HCEC 1CT (cell line): ENCODE measurements at places on chromosomes 13 and 19.

DNA sequence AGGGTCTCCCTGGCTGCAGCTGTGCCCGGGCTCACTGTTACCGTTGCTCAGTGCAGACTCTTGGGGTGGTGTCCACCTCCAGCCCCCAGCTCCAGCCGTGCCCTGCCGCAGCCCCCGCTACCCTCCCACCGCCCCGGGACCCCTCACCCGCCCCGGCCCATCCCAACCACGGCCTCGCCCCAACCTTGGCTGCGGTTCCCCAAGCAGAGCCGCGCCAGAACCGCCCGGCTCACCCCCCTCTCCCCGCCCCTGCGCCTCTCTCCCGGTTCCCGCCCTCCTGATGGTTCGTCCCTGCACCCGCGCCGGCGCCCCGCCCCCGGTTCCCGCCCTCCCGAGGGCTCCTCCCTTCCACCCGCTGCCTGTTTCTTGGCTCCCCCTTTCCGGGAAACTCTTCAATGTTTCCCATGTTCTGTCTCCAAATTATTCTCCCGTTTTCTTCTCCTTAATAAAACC lies 40.3 kb downstream of the ANKRD10 start:
- DNase-seq: peak; percentile 67

DNA sequence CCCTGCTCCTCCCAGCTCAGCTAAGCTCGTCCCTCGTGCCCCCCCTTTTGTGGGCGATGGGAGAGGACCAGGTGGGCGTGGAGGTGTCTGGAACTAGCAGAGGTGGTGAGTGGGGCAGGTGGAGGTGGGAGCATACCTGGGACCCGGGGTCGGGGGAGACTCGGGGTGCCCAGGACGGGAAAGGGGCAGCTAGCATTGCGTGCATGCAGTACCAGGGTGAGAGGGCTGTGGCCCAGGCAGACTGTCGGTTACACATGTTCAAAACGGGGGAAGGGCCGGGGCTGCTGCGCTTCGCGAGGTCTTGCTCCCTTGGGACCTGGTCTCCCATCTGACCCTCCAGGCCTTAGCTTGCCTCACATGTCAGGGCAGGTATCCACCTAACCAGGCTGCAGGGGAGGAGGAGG lies 9.1 kb downstream of the TLE5 start:
- no peak for DNase-seq

DNA sequence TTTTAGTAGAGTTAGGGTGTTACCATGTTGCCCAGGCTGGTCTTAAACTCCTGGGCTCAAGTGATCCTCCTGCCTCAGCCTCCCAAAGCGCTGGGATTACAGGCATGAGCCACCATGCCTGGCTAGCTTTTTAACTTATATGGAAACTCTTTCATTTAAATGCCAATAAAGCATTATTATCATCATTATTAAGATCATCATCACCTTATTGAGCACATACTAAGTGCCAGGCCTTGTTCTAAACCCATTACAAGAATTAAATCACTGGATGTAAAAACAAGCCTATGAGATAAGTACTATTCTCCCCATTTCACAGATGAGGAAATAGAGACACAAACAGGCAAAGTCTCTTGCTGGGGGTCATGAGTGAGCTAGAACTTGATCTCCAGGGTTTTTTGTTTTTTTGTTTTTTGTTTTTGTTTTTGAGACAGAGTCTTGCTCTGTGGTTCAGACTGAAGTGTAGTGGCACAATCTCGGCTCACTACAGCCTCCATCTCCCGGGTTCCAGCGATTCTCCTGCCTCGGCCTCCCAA lies 1.3 kb downstream of the GMFG start:
- DNase-seq: no peak

GRCh38 chr13:75395066-75395465 lies 86.9 kb downstream of the TBC1D4 start:
- no peak for DNase-seq

DNA sequence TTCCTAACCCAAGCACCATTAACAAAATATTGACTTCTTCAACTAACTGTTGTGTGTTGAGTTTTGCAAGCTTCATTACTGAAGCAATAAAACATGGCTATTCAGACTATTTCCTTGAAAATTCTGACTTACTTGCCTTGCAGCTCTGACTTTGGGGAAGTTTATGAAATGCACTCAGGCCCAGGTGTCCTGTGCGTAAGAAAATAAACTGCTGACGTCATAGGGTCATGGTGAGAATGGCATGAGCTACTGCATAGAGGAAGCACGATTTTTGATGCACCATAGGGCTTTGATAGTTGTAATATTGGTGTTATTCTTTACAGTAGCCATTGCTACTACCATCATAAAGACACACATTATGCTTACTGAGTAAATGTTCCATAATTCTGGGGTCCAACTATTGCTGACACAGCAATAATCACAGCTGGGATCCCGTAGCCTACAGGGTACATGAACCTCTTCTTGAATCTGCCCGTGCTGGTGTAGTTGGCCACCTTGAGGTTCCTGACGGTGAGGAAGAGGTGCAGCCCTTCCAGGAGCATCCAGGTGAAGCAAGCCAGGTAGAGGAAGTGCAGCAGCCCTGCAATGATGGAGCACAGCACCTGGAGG lies 57.9 kb downstream of the MBD3L2B start:
- no peak for DNase-seq

- DNase-seq: no peak
Measured at GRCh38 chr13:109415057-109415456, 371.3 kb downstream of the IRS2 start.

DNA sequence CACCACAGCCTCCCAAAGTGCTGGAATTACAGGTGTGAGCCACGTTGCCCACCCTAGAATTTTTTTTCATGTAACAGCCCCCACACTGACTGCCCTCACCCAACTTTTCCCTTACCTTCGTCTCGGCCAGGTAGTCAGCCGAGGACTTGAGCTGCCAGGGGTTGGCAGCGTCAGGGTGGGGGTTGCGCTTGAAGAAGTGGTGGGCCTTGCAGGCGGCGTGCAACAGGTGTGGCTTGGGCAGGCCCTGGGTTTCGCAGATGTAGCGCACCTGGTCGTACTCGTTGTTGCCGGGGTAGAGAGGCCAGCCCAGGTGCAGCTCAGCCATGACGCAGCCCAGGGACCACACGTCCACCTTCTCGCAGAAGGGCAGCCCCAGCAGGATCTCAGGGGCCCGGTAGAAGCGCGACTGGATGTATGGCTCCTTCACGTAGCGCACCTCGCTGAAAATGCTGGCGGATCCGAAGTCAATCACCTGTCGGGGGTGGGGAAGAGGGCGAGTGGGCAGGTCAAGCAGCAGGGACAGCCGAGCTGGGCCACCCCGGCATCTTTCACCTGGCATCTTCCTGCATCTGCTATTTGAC lies 6.2 kb downstream of the HIPK4 start:
- DNase-seq: no peak

DNA sequence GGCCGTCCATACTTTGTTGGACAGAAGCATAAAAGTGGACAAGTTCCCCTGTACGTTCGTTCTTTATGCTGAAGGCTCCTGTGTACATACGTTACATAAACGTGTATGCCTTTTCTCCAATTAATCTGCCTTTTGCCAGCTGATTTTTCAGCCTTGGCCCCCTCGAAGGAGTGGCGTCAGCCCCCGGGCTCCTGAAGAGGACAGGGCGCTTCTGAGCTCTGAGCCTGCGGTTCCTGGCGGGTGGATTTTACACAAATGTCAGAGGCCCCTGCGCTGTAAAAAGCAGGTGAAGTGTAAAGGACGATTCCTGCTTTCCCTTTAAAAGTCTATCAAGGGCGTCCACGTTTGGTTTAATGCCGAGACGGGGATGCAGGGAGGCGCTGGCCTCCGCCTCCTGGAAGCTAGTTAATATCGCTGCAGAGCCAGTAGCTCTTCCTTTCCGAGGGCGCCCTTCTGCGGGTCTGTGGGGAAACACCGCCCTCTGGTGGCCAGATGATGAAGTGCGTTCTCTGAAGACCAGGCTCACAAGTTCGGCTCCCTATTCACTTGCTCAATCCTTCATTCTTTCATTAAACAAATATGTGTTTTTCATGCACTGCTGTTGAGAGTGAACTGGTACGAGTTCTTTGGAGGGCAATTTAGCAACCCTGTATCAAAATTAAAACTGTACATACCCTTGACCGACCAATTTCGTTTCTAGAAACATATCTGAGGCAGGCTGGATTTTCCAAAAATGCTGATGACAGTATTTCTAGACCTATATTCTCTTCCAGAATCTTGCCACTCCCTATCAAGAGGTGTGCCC lies 62.0 kb downstream of the GPR12 start:
- peak; percentile 78 for DNase-seq

DNA sequence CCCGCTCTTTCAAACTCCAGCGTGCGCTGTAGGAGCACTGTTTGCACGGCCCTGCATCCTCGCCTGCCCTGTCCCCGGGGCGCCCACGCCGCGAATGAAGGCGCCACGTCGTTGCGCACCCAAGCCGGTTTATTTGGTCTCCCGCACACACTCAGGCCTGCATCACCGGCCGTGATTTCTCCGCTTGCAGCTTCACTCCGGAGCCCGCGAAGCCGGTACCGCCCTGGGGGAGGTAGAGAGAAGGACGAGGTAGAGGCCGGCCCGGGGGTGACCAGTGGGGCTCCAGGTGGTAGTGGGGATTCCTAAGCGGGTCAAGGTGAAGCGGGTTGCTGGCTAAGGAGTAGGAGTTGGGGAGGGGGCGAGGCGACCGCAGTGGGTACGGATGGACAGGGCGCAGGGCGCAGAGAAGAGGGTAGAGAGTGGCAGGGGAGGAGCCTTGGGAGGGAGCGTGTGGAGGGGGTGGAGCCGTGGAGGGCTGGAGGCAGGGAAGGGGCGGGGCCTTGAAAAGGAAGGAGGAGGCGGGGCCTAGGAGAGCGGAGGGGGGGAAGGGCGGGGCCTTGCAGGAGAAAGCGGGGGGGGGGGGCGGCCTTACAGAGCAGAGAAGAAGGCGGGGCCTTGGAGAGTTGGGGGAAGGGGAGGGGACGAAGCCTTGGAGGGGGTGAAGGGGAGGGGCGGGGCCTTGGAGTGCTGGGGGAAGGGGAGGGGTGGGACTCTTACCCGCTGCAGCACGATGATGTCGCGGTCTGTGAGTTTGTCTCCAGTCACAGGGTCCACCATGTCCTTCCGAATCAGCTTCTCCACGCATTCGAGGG lies 24.6 kb downstream of the NOSIP start:
- DNase-seq: no peak

DNA sequence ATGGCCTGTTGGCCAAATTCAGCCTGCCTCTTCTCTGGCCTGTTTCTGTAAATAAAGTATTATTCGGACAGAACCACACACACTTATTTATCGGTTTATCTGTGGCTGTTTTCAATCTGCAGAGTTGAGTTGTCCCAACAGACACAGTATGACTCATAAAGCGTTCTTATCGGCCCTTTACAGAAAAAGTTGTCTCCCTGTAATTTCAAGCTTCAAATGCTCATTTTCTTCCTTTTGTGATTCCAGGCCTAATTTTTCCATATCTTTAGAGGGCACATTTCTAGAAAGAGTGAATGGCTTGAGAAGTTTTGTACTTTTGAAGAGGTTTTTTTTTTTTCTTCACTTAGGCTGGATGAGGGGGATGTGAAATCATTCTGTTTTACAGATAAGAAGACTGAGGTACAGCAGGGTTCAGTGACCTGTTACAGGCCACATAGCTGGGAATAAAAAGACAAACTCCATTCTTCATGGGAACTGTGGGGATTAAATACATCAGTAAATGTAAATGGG lies 440.9 kb downstream of the TSHZ3 start:
- DNase-seq: no peak

GRCh38 chr19:15813916-15814315 lies 1.5 kb downstream of the OR10H1 start:
- DNase-seq: no peak

- peak; percentile 60 for DNase-seq
Measured at GRCh38 chr13:110912651-110913051, 2.2 kb downstream of the ANKRD10 start.

DNA sequence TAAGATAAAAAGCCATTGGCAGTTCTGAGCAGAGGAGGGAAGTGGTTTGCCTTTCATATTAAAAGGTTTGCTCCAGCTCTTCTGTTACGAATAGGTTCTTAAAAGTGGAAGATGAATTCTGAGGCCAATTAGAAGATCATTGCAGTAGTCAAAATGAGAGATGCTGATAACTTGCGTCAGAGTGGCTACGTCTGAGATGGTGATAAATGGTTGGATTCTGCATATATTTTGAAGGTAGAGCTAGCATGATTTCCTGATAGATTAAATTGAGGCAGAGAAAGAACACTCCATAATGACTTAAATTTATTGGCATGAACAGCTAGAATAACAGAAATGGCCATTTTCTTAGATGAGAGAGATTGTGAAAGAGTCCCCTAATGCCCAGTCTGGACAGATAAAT lies 652.6 kb downstream of the DACH1 start:
- DNase-seq: no peak

DNA sequence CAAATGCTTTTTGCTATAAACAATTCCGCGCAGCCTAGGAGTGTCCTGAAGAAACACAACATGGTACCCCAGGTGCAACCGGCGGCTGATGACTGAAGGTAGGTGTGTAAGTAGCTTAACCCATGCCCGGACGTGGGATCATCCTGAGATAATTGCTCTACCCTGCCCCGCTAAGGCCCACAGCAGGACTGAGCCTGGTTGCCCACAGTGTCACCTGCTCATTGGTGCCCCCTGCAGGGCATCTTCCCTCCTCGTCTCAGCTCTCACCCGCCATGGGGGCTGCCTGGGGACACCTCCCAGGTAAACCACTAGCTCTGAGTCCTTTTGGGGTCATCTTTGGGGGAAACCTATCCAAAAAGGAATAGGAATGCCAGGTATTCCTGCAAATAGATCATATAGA lies 22.3 kb downstream of the TMEM161A start:
- DNase-seq: peak; percentile 15

- DNase-seq: no peak
Measured at GRCh38 chr19:47074621-47075020, 26.2 kb upstream of the TMEM160 start.

DNA sequence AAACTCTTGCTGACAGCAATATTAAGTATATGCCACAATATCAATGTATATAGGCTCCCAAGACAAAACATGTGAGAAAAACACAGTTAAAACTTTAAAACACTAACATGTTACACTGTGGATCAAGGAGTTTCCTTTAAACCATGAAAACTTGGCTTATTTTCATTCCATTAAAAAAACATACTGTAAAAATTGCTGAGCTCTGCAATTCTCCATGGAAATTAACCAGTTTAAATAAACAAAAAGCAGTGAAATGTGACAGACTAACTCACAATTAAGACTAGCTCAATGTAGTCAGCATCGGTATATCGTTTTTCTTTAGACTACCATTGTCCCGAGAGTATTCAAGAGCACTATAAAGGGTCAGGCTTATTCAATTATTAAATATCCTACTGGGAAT lies 930.5 kb upstream of the SLITRK1 start:
- no peak for DNase-seq

- DNase-seq: no peak
Measured at GRCh38 chr19:3695986-3696659, 4.1 kb downstream of the PIP5K1C start.
